ENCODE measurements at places on chromosomes 13 and 19.

- no peak for DNase-seq
These were observed 588 bp downstream of the DNASE2 start for GRCh38 chr19:12880551-12881171.

- DNase-seq: no peak
These were observed 296.5 kb downstream of the ZNF536 start for GRCh38 chr19:30668521-30669155.

- no peak for DNase-seq
These were observed 139.6 kb upstream of the HTR2A start for GRCh38 chr13:47036294-47037008.

DNA sequence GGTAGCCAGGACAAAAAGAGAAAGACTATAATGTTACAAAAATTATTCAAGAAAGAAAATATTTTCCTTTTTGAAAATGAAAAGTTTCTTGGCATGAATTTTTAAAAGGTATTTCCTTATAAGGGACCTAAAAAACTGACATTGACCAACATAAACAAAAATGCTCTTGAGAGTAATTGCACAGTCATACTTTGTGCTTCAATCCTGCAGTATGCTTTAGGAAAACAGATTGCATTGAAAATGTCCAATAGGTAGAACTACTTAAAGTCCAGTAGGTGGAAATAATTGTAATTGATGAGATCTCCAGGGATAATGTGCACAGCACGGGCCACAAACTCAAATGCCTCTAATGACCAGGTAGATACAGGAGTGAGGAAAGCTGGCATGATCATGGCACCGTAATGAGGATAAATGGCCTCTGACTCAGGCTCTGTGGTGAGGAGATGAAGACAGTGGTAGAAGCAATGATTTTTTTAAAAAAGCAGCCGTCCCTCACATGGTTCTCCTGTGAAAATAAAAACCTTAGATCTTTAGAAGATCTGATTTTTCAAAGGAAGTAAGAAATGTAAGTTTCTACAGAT, 278.0 kb downstream of the ITGBL1 start:
- no peak for DNase-seq

DNA sequence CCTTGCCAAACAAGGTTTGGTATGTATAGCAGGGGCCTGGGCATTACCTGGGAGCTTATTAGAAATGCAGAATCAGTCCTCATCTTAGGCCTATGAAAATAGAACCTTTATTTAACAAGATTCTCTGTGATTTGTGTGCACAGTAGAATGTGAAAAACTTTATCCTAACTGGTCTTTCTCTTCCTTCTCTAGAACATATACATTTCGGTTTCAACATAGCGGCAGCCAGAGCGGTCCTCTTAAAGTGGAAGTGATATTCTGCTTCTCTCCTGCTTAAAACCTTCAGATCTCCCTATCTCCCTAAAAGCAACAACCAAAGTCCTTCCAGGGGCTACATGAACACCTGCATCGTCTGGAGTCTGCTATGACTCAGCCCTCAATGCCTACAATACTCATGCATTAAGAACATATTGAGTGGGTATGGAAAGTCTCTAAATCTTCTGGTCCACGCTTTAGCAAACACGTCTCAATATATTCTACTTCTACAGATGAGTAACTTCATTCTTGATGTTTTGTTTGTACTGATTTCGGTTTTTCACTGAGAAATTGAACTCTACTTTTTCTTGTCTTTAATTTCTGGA, 84.5 kb downstream of the SPRY2 start:
- no peak for DNase-seq

DNA sequence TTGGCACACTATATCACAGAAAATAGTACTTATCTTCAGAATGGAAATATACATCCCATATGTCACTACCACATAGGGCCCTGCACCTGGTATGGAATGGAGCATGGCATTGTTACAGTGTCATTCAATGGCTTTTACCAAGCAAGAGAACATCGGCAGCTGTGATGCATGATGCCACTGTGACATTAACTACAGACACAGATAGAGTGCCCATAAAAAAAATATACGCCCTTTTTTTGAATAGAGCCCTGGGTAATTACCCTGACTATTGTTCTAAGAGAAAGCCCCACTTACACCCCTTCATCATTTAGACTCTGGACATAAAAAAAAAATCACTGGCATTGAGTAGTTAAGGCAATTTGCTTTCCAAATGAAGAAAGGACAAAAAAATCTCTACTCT, 320.3 kb downstream of the DNAJC15 start:
- no peak for DNase-seq

- DNase-seq: no peak
These were observed 9.0 kb upstream of the TNFRSF19 start for GRCh38 chr13:23561261-23561660.

DNA sequence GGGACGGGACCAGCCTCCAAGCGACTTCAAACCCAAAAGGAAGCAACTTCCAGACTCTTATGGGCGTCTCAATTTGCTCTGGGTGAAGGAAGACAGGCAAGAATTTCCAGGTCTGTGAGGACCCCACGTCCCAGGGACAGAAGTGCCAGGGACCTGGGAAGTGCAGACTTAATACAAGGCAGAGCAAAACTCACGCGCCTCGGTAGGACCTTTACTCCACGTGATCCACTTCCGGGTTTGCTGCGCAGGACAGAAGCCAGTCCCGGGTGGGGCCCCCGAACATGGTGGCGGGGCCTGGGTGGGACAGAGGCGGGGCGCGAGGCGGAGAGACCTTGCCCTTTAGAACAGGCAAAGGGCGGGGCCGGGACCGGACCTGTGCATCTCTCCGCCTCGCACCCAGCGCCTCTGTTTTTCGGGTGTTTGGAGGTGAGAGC, 9.3 kb downstream of the ZNF611 start:
- DNase-seq: no peak

DNA sequence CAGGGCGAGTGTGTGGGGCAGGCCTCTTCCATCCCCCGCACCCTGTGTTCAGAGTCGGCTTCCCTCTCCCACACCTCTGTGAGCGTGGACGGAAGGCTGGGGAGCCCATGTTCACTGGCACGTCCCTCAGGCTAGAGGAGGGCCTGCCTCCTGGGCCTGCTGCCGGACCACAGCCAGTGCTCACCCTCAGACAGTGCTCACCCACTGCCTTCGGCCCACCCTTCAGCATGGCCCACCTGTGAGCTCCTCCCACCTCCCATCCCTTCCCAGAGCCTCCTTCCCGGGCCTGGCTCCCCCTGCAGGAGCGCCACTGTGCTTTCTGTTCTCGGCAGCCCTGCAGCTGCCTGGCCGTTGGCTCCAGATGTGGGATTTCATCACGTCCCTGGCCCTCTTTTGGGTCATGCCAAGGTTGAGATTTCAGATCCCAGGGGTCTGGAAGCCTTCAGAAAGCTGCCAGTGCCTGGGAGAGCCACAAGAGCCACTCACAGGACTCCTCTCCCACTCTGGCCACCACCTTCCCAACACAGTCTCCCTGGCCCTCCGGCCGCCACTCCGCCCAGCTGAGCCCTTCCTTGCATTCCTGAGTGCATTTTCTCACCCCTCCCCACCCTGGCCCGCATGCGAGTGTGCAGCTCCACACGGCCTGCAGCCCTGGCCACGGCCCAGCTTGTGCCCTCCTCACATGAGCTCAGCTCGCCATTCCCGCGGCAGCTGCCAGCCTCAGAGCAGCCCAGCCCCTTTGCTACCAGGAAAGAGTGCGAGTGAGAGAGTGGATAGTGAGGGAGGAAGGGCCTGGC, 25.3 kb downstream of the CAPN12 start:
- no peak for DNase-seq

DNA sequence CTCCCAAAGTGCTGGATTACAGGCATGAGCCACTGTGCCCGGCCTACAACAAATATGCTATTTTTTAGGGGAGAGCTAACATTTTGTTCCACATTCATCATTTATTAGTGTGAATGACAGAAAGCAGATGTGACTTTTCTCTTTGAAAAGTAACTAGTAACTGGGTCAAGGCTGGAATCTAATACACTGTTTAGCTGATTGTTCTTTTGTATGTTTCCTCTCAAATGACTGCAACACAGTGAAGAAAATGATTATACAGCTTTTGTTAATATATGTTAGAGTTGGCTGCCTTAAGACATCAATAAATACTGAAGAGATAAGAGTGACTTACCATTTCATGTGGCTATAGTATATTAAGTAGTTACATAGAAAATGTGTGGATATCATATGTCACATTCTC, 27.0 kb downstream of the MTRF1 start:
- no peak for DNase-seq

GRCh38 chr13:32984857-32985626, 31.2 kb upstream of the KL start:
- DNase-seq: no peak

DNA sequence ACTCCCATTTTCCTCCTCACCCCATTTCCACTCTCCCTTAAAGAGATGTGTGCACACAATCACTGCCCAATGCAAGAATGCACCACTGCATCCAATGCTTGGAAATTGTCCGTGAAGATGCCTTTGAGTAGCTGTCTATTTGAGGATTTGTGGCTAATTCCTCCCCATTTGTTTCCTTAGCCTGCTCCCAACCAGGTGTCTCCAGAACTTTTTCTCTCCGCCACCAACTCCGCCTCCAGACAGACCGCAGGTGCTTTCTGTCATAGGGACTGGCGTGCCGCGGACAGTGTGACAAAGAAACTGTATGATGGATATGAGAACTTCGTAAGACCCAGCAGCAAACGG, 461 bp upstream of the TM9SF2 start:
- no peak for DNase-seq

DNA sequence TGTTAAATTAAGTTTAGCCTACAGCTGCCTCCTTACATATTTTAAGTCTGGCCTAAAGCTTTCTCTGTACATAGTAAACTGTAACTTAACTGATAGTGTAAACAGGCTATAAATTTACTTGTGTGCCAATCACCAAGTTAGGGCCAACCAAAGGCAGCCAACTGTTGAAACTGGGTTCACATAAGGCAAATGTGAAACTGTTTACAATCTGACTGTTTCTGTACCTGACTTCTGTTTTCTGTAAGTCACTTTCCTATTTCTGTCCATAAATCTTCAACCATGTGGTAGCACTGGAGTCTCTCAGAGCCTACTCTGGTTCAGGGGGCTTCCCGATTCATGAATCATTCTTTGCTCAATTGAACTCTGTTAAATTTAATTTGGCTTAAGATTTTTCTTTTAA, 103.1 kb downstream of the RAP2A start:
- DNase-seq: no peak

GRCh38 chr13:109764045-109764444, 22.3 kb downstream of the IRS2 start:
- DNase-seq: no peak

DNA sequence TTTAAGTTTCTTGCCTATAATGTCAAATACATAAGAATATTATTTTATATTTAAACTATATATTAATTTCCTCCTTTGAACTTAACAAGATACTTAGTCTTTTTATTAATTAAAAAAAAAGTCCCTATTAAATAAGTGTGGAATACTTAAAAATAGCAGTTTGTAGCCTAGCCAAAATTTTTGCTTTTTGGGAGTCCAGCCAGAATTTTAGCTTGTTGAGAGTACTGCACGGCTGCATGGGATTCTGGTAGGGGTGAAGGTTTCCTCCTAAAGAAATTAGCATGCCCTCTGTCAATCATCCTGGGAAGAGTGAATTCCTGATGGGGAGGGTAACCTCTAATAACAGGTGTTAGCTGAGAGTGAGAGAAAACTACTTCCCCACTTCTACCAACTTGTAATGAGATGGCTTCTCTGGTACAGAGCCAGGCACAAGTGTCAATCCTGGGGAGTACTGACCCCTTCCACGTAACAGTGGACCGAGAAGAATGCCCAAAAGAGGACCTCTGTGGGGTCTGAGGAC, 195.7 kb downstream of the SPRY2 start:
- DNase-seq: no peak

DNA sequence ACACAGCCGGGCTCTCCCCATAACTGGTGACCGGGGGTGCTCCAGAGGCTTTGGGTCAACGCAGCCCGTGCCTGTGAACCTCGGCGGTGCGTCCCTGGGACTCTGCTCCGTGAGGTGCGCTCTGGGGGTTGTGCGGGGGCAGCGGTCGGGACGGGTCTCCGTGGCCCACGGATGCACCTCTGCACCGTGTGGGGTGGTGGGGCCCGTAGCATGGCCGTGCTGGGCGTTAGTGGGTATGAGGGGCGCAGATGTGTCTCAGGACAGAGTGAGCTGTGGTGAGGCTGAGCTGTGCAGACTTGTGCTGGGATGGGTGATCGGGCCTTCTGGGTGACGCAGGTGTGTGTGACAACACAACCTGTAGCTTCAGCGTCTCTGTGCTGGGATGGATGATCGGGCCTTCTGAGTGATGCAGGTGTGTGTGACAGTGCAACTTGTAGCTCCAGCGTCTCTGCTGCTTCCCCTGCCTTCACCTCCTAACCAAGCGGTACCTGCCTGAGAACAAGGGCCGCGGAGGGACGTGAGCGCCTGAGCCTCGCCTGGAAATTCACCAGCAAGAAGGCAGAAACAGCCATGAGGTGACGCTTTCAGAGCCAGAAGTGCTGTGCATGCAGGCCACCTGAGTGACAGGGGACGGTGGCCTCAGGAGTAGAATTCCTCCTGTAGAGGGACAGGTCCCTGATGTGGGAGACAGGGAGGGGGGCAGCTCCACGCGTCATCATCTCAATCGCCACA, 599 bp downstream of the ZNF331 start:
- no peak for DNase-seq

- no peak for DNase-seq
These were observed 1.0 kb downstream of the AMH start for GRCh38 chr19:2249880-2250765.

GRCh38 chr13:31037874-31038500, 105.5 kb downstream of the TEX26 start:
- DNase-seq: no peak

DNA sequence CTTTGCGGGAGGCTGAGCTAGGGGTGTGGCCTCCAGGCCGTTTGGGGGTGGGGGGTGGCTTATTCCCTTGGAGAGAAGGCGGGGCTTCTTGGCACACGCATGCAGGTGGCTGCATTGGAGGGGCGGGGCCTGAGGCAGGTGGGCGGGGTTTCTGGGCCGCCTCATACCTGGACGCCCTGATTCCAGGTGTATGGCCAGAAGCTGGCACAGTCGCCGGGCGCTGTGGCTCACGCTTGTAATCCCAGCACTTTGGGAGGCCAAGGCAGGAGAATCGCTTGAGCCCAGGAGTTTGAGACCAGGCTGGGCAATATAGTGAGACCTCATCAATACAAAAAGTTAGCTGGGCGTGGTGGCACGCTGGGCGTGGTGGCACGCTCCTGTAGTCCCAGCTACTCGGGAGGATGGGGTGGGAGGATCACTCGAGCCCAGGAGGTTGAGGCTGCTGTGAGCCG, 7.8 kb downstream of the ABCA7 start:
- no peak for DNase-seq

- no peak for DNase-seq
These were observed 1016.0 kb downstream of the UQCRFS1 start for GRCh38 chr19:28196961-28197360.
